ENCODE measurements at places on chromosomes 1 and 21.

GRCh38 chr1:76351655-76352054, 277.1 kb downstream of the ST6GALNAC3 start:
- DNase-seq: no peak

GRCh38 chr1:11337580-11338073, 64.6 kb downstream of the UBIAD1 start:
- peak; percentile 52 for DNase-seq

- no peak for DNase-seq
These were observed 3.2 kb downstream of the EVA1C start for GRCh38 chr21:32415451-32416398.

DNA sequence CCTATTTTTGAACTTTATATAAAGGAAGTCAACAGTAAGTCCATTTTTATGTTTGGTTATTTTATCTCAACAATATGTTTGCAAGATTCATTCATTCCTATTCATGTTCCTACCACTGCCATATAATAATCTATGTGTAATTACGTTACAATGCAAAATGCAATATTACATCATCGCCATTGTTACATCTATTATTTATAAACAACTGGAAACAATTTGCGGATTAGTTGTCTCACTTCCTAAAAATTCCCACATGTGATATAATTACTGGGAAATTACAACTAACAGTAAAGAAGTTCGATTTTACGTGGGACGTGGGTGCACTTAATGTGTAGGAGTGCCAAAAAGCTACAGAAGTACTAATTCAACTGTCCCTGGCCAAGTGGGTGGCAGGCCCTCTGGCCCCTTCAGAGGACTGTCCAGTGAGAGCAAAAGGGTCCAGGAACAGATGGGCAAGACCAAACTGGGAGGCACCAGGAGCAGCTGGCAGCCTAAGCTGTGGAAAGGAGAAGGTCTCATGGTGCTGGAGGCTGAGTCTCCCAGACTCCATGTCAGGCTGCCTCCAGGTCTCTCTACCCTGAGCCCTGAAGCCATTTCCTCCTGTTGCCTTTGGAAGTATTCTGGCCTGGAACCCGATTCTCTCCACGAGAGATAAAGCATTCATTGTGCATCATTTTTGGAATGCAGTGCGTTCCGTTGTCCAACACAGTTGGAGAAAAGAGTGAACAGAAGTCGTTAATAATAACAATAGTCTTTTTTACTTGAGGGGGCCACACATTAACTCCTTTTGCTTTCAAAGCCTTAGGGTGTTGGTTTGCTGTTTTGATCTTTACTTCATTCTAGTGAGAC, 42.9 kb downstream of the TNNT2 start:
- DNase-seq: no peak

DNA sequence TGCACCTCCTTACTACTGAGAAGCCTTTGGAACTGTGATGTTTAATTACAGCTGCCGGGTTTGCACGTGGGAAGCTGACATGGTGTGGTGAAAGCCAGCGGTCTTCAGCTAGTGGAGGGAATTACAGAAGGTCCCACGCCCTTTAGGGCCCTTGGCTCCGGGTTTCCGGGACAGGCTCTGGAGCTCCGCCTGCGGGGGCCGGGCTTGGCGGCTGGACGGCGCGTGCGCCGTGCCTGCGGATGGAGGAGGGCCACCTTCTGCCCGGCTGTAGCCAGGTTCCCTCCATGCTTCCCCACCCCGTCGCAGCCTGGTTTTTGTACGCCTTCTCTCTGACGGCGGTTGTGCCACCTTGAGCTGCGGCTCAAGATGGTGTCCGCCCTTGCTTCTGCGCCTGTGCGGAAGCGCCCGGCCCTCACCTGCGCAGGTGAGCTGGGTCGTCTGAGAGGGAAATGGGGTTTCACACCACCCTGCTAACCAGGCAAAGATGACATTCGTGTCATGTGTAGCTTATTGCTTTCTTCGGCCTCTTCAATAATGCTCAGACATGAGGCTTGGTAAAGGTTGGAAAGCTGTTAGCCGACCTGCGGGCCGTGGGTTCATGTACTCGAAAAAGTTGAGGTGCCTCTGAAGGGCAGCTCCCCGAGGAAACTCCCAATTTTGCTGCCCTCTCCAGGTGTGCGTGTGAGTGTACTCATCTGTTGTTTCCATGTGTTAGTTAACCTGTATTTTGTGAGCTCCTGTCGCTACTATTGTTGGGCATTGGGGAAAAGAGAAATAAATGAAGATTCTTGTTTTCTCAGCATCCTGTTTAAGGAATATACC, 36.6 kb upstream of the OPRD1 start:
- peak; percentile 47 for DNase-seq

DNA sequence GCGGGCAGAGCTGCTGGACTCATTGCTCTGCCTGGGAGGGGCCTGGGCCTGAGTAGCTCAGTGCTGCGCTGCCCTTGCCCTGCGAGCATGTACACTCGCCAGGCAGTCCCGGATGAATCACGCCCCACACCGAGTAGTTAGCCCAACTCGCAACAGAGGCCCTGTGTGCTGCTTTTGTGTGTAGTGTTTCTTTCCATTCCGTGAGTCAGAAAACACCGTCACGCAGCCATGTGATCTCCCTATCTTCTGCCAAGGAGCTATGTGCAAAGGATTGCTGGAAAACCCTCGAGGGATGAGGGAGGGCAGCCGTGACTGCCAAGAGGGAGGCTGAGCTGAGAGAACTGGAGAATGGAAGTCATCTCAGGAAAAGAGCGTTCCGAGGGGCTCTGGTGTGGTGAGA, 37.3 kb downstream of the NENF start:
- no peak for DNase-seq

GRCh38 chr1:205255941-205256780, 28.4 kb downstream of the TMCC2 start:
- DNase-seq: peak; percentile 74
